ENCODE measurements at places on chromosomes 3 and 15. TPM values are rescaled to one million over a fixed set of nuclear protein-coding genes. Genes with fewer than 3 reads are reported as not detected.

DNA sequence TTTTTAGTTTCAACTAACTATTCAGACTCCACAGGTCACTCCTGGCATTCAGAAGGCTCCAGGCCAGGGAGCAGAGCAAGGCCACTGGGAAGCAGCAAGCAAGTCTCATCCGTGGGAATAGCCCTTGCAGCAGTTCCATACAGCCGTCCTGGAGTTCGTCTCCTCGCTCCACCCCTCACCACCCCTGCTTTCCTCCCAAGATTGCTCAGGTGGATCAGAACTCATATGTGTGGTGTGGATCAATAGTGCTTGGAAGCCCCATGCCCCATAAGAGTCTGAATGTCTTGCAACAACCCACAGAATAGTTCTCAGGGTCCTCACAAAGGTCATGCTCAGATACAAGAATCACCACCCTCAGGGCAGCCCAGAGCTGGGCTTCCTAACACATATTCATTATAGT lies 44.5 kb downstream of the SUSD5 start:
- no peak for DNase-seq

DNA sequence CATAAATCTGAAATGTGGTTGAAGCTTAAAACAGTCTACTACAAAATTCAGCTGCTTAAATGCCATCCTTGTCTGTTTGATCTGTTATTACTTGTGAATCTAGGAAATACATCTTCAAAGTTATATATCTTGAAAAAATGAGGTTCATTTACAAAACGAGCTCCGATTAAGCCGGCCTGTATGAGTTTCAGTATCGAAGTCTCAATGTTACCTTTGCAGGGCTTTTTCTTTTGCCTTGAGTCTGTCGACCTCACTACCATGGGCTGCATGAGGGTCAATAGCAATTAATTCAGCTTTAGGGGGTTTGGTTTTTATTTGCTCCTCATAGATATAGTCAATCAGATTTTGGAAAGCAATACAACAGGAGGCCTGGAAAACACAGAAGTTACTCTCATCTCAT lies 23.2 kb downstream of the ERICH6 start:
- DNase-seq = no peak

DNA sequence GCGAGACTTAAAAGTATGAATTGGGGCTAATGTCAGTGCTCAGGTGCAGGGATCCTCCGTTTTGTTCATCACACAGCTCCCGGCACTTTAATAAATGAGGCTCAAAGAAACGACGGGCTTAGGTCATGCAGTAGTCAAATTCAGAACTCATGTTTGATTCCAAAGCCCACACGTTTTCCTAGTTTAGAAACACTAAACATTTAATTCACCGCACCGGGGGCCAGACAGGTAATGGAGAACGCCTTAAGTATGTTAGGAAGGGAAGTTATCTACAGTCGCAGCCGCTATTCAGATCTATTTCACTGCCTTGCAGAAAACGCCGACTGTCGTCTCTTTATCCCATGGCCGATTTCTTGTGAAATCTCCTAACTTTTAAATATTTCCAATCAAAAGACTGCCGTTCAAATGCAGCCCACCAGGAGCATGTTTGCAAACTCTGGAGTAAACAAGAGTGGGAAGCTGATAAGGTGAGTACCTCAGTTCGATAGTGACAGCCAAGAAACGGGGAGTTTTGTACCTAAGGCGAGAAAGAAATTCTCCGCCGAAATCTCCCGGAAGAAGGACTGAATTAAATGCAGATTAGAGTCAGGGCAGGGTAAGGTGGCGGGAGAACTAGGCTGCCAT lies 569 bp downstream of the HIGD2B start:
- no peak for DNase-seq

GRCh38 chr3:147945968-147946519 lies 536.9 kb downstream of the ZIC1 start:
- no peak for DNase-seq

DNA sequence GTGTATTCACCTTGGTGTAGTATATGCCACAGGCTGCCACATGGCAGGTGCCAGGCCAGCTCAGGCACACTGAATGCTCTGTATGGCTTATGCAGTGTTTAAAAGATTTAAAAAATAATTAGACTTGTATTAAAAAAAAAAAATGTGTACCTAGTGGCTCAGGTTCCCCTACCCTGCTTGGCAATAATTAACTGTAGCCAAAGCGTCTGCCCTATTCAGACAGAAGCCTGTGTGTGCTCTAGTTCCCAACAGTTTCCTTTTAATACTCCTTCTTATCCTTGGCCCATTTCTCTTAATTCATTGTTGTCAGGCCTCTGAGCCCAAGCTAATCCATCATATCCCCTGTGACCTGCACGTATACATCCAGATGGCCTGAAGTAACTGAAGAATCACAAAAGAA lies 752.2 kb upstream of the CFAP20DC start:
- no peak for DNase-seq

- DNase-seq = peak; percentile 48
These were observed 1.7 kb downstream of the CMTM8 start for GRCh38 chr3:32240159-32240545.

DNA sequence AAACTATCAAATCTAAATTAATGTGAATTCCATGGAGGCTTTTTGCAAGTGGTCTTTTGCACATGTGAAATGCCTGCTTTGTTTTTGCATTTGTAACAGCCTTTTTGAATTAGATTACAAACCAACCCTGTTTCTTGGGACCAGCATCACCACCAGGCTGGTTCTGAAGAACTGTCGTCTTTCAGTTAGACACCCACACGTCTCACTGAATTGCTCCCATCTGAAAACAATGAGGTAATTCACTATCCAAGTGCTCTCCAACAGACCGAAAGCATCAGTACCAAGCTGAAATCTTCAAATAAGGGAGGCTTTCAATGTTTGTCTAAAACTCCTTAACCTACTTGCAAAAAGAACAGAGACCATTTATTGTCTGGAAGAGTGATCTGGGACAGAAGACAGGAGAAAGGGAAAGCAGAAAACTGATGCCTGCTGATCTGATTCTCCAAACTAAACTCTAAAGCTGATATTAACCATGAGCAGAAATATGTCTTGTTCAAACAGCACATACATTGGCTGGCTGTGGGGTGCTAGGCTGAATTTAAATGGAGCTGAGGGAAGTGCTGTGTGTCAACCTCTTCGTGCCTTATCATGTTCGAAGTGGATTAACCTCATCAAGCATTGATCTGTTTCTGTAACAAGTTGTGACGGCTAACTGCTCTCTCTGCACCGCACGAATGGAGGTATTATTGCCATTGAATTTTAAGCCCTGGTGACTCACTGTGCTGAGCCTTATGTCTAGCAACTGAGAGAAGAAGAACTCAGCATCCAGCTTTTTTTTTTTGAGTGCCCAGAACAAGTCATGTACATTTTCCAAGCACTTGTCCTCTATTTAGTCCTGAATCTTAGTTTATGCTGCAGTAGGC lies 213.7 kb upstream of the P2RY1 start:
- no peak for DNase-seq

GRCh38 chr15:75143738-75144334 lies 57.8 kb upstream of the C15orf39 start:
- DNase-seq = no peak

DNA sequence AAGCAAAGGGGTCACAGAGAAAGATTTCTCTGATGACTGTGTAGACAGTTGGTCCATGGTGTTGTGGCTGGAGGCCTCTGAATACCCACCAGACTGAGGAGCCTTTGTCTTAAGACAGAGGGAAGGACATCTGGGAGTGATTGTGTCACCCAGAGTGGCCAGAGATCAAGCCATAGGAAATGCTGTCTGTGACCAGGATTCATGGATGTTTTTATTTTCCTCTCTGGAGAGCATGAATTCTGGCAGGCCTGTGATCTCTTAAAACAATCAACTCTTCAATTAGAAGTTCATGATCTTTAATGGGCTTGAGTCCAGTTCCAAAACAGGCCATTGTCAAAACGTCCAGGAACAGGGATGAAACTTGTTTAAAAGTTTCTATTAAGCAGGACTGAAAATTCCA lies 198.9 kb upstream of the CTDSPL start:
- no peak for DNase-seq

GRCh38 chr3:99418709-99419108 lies 219.7 kb upstream of the COL8A1 start:
- no peak for DNase-seq

DNA sequence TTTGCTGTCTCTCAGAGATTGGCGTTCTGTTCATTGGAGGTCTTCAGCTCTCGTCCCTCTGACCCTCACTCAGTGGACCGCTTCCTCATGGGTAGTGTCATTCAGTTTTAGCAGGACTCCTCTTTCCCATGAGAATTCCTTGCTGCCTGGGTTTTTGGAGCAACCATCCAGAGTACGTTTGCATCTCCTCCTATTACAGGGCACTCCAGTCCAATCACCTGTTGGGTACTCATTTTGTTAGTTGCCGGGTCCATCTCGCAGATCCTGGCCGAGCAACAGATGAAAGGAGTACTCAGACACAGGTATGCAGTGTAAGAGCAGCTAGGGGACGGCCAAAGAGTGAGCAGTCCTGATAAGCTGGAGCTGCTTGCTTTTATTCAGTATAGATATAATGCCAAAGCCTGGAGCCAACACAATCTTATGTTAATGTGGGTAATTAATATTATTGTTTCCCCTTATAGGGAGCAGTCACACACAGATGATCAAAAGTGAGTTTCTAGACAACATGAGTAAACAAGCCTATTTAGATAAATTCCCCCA lies 49.6 kb downstream of the ISG20 start:
- DNase-seq = no peak

The ADAMTS9 gene
- total RNA-seq = not detected

The BCHE gene
- total RNA-seq = not detected

The INAFM2 gene
- total RNA-seq = 7.1 TPM

The SAMD7 gene
- total RNA-seq = not detected

The SERINC4 gene
- total RNA-seq = 0.23 TPM

The GOLGA8H gene
- total RNA-seq = 0.19 TPM

The ADCY5 gene
- not detected for total RNA-seq

The CHRNA7 gene
- 0.46 TPM for total RNA-seq

The FGD5 gene
- total RNA-seq = not detected

The ERICH6 gene
- total RNA-seq = not detected

All from activated T-cell treated with anti-CD3 and anti-CD28 coated beads, Interleukin-2, amount 50 U/mL, for 72 hours (primary cell).